ENCODE measurements at places on chromosomes 11 and 22.

DNA sequence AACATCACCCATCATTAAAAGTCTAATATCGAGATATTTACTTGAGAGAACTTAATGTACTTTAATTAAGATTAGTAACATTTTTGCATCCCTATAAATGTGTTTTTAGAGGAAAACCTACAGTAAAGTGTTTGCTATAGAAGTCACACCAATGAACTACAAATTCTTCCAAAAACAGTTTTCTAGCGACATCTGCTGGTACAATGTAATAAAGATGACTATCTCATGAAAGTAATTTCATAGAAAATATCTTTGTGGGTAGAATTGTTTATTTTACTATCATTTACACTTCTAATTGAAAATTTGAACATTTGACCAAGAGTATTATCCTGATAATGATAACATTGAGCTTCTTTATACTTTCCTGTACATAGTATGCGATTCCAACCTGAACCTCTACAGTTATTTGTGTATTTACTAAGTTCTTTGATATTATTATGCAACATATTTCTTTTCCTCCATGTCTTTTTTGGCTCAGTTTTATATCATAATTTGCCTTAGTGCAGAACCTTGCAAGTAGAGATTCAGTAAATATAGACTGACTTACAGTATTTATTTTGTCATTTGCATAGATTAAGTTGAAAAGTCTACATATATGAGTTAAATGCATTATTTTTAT, 252.7 kb downstream of the TMEM135 start:
- no peak for DNase-seq

DNA sequence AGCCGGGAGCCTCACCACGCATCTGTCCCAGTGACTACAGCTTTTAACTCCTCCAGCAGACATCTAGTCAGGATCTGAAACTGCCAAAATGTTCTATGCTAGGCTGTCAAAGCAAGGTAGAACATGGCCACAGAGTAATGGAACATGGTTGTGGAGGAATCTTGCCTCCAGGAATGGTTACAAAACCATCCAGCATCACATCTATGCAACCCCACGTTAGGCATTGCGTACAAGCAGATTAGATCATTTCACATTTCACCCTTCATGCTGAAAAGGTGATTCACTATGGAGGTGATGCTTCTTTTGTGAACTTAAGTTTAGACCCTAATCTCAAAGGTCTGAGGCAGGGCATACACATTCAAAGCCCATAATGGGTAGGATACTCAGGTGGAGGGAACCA, 103.0 kb downstream of the PARVA start:
- no peak for DNase-seq

GRCh38 chr22:41963453-41964111, 5.7 kb upstream of the SEPTIN3 start:
- no peak for DNase-seq

GRCh38 chr11:63553759-63554158, 9.4 kb downstream of the PLAAT2 start:
- DNase-seq, result peak; percentile 79

DNA sequence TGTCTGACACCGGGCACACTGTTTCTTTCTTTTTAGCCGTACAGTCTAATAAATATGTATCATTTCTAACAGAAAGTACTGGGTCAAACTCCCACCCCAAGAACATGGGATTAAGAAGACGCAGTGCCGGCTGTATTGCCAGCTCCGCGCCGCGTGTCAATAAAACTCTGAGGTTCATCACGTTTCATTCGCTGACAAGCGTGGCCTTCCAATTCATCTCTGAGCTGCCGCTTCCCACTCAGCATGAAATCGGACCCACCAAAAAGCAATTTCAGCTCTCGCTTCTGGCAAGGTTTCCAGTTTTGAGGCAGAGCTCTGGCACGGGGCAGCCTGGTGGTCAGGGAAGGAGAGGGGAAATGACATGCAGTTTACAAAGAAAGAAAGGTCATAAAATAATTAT, 819.8 kb downstream of the OPCML start:
- DNase-seq, result no peak

DNA sequence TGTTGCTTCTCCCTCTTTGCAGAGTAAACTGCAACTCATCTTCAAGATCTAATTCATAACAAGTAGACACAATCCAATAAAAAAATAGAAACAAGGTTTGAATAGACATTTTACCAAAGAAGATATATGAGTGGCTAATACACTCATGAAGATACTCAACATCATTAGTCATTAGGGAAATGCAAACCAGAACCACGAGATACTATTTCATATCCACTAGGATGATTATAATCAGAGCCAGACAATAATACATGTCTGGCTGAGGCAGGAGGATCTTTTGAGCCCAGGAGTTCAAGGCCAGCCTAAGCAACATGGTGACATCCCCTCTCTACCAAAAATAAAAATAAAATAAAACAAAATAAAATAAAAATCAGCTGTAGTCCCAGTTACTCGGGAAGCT, 85.0 kb downstream of the ATG16L2 start:
- DNase-seq, result no peak

DNA sequence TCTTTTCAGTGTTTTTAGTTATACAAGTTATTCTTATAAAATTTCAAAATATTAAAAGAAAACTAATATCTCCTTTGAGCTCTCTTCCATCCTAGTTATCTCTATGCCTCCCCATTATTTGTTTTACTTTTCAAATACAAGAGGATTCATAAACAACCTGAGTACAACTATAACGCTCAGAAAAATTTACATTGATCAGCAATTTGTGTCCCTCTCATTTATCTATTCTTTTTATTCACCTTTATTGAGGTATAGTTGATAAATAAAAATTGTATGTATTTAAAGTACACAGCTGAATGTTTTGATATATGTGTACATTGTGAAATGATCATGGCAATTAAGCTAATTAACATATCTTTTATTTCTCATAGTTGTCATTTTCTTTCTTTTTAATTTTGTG, 57.6 kb downstream of the GRIA4 start:
- no peak for DNase-seq

DNA sequence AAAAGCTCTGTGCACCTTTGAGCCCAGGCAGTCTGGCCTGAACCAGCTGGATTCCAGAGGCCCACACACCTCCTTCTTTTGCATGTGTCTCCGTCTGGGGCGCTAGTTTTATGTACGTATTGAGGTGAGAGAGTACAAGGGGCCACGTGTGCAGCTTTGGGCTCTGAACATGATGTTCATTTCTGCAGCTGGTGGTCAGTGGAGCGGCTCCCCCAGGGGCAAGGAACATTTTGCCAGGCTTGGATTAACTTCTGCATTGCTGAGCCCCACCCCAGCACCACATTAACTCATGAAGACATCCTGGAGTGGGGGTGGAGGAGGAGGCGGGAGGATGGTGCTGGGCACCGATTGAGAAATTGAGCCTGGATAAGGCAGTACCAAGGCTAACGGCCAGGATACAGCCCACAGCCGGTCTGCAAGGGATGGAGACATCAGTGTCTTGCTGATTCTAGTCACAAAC, 13.8 kb downstream of the USP2 start:
- DNase-seq, result no peak

GRCh38 chr11:73326929-73327811, 19.1 kb downstream of the ARHGEF17 start:
- no peak for DNase-seq

DNA sequence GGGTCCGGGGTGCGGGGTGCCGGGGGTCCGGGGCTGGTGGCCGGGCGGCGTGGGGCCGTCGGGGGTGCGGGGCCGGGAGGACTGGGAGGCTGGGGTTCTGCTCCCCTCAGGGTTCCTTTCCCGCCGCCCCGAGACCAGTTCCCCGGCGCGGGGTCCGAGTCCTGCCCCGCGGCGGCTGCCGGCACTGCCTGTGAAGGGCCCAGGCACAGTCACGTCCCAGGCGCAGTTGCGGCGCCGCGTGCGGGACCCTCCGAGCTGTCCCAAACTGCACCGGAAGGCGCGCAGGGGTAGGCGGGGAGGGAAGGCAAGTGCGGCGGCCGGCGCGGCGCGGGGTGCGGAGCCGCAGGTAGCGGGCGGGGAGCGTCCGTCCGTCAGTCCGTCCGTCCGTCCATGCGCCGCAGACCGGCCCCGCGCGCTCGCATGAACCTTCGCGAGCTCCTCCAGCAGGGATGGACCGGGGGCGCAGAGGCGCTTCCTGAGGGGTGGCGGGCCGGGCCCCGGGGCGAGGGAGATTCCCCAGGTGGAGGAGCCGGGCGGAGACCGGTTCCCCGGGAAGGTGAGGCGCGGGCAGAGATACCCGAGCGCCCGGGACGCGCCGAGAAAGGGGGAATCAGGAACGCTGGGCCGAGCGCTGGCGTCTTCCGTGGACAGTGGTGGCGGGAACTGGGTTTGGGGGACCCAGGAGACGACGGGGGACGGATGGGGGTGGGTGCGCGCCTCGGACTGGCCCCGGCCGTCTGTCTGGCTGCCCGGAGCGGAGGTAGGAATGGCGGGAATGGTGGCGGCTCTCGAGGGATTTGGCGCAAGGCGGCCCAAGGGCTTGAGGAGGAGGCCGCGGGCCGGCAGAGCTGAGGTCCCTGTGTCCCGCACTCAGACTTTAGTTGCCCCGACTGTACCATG, 3.1 kb upstream of the ADORA2A start:
- peak; percentile 28 for DNase-seq

GRCh38 chr11:79864882-79865281, 424.1 kb upstream of the TENM4 start:
- no peak for DNase-seq

DNA sequence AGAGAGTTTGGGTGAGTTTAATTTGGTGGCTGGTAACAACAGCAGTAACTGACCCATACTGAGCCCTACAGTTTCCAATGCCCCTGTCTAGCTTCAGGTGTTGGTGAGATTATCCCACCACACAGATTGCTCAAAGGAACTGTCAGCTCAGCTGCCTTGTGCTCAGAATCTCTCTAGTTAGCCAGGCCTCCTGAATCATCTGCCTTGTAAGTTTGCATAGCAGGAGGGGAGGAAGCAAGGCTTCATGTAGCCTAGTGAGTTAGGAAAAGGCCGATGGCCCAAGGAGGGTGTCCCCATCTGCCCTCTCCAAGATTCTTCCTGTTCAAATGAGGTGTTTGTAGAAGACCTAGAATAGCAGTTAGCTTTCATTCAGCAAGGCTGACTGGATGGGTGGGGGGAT, 74.3 kb downstream of the MICAL2 start:
- no peak for DNase-seq

- DNase-seq, result no peak
Measured at GRCh38 chr22:44136112-44136511, 44.6 kb upstream of the PARVG start.

GRCh38 chr22:44632541-44633396, 69.2 kb upstream of the PRR5 start:
- no peak for DNase-seq

DNA sequence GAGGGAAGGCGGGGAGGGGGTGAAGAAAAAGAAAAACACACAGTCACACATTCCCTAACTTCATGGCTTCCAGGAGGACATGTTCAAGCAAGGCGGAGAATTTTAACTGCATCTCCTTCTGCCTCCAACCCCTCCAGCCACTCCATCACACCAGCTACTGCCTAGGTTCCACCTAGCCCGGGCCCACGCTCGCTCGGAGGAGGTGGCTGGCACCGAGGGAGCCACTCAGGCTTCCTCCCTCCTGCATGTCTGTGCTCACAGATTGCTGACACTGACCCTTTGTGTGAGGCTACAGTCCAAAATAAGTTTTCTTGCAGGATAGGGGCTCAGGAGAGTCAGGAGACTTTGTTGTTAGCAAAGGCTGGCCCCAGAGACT, 9.4 kb upstream of the OPCML start:
- no peak for DNase-seq
